ENCODE measurements at places on chromosomes 7 and 10.

DNA sequence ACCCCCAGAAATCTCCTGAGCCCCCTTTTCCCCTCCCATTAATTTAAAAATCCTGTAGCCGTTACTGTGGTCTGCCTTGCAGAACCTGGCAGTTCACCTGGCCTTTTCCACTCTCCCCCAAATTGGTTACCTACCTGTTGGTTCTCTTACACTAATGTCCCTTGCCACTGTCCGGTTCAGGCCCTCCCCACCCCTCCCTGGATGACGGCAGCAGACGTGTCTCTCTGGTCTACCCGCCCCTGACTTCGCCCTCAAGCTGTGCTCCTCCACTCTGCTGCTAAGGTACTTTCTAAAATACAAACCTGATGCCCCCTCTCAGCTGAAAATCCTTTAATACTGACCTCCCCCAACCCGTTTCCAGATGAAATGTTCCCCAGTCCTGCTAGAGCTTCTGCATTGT, 15.6 kb upstream of the SH3PXD2A start:
- no peak for DNase-seq

DNA sequence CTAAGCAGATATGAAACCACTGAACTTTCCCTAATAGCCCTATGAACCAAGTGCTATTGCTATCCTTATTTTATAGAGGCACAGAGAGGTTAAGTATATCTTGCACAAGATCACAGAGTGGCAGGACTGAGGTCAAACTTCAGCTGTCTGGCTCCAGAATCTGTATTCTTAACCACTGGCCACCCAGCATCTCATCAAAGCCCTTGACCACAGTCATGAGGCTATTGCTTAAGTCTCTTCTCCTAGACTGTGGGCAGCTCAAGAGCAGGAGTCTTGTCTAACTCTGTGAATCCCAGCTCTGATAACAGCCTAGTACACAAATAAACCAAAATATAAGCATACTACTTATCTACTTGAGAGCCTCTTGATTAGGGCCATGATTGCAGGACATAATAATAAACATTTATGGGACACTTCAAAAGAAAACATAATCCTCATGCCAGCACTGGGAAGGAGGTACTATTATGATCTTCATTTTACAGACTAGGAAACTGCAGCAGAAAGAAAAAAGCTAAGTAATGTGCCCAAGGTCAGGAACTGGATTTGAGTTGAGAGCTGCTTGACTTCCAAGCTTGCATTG, 22.4 kb upstream of the SMC3 start:
- no peak for DNase-seq

DNA sequence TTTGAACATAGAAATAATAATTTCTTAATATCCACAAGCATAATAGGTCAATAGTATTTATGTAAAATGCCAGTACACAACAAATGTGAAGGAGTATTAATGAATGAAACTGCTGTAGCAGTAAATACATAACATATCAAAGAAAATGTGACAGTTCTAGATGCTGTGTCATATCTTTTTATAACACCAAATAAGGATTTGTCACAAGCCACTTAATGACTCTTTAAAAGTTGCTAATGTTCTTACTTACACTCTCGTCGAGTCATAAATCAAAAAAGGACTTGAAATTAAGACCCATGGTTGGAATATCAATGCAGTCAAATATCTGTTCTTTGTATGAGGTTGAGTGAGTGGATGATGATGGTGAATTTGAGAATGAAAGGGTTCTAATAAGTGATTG, 96.6 kb downstream of the CELF2 start:
- no peak for DNase-seq

DNA sequence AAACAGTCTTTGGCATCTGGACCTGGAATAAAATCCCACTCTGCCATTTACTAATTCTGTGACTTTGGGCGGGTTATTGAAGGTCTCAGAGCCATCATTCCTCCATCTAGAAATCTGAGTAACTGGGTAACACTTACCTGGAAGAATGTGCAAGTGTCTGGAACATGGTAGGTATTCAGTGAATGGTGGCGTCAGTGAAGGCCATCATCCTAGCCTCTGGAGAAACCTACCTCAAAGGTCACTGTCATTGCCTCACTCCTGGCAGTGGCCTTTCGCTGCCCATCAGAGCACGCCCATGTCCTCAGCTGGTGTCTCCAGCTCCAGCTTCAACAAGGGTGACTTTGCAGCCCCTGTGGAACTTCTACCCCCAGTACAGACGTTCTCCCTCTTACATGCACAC, 4.5 kb downstream of the GAL3ST4 start:
- no peak for DNase-seq

DNA sequence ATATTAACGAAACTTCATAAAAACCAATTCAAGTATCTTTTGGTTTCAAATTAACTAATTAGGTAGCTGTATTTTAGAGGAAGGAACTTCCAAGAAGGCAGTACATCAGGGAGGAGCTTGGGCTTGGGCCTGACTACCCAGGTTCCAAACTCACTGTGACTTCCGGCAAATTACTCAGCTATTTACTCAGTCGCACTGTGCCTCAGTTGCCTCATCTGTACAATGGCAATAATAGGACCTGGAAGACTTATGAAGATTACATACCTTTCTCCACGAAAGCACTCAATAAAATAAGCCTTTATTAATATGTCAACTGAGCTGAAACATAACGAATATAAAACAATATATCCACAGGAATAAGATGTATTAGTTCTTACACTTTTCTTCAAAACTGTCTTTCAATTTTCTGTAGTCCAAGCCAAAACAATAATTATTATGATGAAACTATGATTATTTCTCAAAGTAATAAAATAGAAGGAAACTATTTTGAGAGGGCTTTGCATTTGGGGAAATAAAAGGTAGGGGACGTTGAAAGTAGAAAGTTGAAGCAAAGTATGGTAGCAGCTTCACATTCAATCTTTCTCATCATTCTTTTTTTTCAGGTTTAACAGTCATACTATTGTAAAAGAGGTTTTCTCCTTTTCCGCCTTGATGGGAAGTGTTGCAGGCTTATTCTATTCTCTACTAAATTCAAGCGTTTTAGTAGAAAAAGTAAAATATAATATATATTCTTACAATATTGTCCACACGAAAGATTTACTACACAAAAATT, 10.5 kb upstream of the EBLN1 start:
- DNase-seq: no peak

GRCh38 chr7:158055726-158056510, 531.7 kb downstream of the PTPRN2 start:
- DNase-seq: no peak

DNA sequence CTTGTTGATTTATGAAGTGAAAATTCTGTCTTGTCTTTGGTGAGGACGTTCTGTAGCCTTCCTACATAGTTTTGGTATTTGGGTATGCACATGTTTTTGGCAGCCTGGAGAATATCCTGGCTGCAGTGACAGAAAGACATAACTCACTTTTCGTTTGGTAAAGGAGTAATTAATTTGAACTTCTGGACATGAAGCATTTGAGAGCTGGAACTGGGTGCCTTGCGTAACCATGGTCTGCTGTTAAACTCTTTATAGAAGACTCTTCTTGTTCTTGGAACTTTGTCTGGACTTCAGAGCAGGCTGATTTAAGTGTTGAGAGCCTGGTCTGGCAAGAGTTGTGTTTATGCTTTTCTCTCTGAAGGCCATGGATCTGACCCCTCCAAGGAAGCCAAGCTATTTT, 231.3 kb downstream of the LRMDA start:
- no peak for DNase-seq

GRCh38 chr7:157587805-157588560, 251.2 kb downstream of the DNAJB6 start:
- no peak for DNase-seq

GRCh38 chr10:109474261-109474660, 449.1 kb downstream of the XPNPEP1 start:
- DNase-seq: no peak

DNA sequence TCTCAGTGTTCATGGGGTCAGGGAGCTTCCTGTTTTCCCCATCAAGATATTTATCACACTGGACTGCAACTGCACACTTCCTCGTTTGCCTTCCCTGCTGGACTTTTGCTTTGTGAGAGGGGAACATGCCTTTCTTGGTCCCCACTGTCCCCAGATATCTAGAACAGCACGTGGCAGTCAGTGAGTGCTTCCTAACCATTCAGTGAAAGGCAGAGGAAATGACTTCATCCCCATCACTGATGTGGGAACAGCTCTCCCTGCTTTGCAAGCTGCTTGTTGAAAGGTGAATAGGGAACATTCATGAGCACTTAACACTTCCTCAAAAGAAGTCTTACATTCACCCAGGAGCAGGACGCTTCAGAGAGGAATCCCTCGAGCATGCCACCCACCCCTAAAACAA, 135.4 kb downstream of the MYOF start:
- DNase-seq: no peak

GRCh38 chr10:98474628-98475027, 27.9 kb upstream of the HPS1 start:
- no peak for DNase-seq

GRCh38 chr7:121081327-121081936, 92.9 kb downstream of the CPED1 start:
- no peak for DNase-seq

GRCh38 chr7:105141068-105141467, 127.1 kb downstream of the KMT2E start:
- DNase-seq: no peak

- DNase-seq: no peak
These were observed 4.5 kb upstream of the HKDC1 start for GRCh38 chr10:69215405-69216171.

Data from stimulated activated naive CD4-positive, alpha-beta T cell treated with Interleukin-2 at 50 U/mL for 16 hours (primary cell).